Kidney capillary endothelial cell (primary cell): ENCODE measurements at places on chromosomes 6 and 20.

DNA sequence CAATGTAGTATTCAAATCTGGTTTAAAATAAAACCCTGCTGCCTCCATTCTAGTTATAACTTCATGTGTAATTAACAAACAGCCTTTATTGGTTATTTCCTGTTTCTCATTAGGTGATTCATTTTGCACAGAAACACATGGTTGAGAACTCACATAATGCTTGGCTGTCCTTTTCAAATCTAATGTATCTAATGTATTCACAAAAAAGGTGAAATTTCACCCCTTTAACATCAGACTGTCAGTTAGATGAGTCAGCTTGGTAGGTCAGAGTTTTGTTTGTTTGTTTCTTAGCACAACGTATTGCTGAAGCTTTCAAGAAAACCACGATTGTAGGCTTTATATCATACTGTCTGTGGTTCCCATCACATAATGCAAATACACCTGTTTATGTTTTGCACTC, 78.7 kb upstream of the TMEM30A start:
- no peak for DNase-seq

GRCh38 chr20:51484141-51484815, 58.2 kb downstream of the NFATC2 start:
- no peak for DNase-seq

GRCh38 chr6:2862712-2863181, 21.1 kb upstream of the SERPINB1 start:
- DNase-seq, result no peak

GRCh38 chr6:43943099-43943766, 173.2 kb downstream of the VEGFA start:
- DNase-seq, result no peak

- peak; percentile 83 for DNase-seq
These were observed 19.2 kb downstream of the FKBP5 start for GRCh38 chr6:35669451-35670045.

GRCh38 chr20:37526238-37526838, 1.3 kb downstream of the BLCAP start:
- peak; percentile 52 for DNase-seq

DNA sequence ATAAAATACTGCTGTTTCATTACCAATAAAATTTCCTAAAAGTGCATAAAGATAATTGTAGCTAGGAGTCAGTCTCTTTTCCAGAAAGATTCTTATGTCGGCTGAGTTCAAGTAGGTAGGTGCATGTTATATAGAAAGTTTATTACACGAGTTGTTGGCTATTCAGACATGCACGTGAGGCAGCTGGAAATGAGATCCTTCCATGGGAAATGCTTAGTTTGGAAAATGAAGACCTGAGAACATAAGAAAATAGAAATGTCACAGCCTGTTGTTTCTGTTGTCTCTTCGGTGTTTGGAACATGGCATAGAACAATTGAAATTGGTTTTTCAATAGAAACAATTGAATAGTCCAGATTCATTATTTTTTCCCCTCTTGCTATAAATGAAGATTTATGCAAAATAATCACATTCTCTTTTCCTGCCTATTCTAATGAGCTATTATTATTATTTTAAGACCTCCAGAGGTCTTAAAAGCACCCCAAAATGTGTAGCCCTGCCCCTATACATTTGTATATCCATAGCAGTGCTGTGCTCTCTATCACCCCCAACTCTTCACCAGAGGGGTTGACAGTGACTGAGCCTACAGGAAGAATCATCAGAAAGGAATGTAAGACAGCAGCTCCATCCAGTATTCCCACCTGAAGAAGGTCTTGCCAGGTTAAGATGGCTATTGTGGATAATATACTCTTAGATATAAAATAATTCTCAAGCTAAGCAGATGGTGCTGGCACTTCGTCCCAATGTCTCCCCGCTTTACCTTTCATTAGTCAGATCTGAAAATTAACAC, 82.2 kb downstream of the ZDHHC14 start:
- no peak for DNase-seq

DNA sequence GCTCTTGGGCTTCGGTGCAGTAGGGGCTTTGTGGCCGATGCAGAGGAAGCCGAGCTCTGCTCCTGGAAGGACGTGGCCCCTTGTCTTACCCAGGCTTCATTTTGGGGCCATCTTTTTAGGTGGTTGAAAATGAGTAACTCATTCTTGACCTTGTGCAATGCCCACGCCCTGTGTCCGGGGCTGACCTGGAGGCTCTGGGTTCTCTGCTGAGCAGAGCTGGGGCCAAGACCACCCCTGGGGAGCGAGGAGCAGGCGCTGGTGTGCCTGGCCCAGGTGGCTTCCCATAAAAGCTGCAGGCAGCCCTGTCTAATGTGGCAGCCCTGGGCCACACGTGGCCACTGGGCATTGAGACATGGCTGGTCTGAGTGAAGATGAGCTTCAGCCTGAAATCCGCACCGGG, 25.7 kb downstream of the NTSR1 start:
- DNase-seq, result no peak

GRCh38 chr6:40280231-40280630, 306.9 kb downstream of the LRFN2 start:
- DNase-seq, result no peak

- DNase-seq, result no peak
These were observed 27.4 kb downstream of the COL11A2 start for GRCh38 chr6:33164665-33165373.

DNA sequence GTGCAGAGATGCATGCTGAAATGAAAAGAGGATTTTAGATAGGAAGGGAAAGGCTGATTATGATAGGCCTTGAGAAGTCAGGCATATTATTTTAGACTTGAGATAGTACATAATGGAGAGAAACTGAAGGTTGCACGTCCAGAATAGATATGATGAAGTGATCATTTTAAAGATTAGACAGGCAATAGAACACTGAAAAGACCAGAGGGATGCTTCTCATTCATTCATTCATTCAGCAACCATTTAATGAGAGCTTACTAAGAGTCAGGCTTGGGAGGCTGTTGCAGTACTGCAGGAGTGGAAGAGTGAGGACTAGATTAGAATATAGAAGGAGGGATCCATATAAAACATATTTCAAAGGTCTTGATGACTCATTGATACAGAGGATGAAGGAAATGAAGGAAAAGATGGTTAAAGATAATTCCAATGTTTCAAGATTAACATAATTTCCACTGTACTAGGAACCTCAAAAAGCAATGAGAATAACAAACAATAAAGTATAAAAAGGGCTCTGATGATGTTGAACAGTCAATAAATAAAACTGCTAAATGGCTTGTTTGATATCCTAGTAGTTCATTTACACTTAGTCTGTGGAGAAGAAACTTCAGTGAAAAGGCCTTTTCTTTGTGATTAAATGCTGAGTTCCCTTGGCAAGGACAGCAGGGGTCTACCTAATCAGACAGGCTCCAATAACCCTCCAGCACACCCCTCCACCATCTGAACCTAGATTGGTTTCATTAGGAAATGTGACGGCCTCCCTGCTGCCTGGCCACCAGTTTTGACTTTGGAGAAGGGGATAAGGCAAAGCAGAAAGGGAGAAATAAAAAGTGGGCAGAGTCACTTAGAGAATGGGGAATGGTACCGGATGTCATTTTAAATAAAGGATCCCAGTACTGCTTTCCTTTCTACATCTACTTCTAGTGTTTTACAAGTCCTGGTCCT, 5.3 kb upstream of the FBXO9 start:
- DNase-seq, result no peak

DNA sequence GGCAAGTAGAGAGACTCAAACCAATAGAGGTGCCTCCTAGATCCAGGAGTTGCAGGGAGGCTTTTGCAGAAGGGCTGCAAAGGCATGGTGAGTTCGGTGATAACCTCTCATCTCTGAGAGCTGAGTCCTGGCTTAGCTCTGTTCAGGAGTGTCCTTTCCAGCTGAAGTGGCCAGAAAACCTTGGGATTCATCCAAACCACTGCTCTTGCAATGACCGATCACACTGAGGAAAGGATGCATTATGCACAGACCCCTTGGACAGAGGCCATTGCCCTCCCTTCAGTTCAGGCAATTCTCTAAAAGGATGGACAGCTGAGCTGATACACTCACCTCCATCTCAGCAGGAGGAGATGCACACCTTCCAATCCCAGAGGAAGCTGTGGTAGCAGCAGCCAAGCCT, 158.8 kb upstream of the ENPP5 start:
- DNase-seq, result no peak

DNA sequence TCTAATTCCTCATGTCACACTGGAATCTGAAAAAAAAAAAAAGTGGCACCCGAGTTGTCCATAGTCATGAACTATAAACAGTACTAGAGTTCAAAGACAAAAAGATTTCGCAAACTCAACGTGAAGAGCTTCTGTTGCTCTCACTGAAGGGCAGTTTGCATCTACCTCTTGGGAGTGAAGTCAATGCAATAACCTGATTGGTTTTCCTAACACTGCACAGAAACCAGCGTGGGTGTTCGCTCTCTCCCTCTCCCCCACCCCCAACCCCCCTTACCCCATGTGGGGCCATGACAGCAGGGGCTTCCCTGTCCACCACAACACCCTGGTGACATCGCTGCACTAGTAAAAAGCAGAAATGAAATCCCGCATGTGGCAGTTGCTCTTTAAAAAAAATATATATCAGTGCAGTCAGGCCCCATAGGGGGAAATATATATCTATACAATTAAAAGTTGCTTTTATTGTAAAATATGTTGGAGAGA, 66.9 kb downstream of the GMPR start:
- DNase-seq, result no peak

- no peak for DNase-seq
These were observed 337.5 kb upstream of the CITED2 start for GRCh38 chr6:139711804-139712585.

DNA sequence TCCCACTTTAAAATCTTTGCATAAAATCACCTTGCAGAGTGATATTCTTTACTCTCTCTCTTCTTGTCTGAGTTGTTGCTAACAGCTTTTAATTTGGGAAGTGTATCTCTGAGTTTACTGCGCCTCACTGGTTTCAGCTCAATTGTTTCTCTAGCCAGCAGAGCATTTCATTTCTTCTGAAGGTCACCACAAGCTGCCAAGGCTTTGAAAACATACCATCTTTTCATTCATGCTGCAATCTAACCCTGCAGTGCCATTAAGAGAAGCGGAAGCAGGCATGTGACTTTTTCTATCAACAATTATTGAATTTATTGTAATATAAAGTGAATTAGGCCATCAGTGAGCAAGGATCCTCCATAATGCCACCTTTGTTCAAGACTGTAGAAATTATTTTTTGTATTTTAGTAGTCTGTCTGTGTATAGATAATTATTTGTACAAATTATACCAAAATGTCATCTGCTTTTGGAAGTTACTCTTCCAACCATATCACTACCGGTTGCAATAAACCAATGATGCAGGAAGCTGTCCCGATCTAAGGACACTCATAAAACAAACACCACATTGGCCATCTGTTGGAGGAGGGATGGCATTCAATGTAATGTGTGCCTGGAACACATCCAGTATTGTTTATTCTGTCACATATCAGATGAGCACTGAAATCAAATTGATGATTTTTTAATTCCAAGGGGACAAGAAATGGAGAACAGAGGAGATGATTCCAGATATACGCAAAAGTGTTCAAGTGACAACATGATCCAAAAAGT, 26.8 kb downstream of the HS3ST5 start:
- DNase-seq, result no peak

DNA sequence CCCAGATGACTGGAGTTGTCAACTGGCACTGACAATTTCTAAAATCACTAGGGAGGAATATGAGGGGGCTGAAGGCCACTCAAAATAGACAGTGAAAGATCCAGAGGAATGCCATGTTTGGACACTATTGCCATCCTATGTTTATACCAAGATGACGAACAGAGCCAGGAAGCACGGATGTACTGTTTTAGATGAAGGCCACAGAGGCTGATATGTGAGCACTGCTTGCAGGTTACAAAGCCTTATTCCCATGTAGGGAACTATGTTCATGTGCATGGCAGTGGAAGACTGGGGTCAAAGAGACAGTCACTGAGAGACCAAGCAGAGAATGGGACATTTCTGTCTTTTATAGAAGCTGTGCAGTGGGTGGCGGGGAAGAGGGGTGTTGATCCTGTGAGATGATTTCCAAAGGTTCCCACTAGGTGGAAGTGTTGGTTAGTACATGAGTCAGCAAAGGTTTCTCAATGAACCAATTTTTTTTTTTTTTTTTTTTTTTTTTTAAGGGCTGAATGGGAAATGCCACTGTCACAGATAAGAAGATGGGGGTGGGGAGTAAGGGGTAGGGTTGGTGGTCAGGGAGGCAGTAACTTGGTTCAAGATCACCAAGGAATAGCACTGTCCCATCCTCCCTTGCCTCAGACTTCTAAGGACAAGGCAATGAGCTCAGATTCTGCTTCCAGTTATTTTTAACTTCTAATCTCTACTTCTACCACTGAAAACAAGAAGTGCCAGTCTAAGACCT, 46.7 kb upstream of the MOCS1 start:
- DNase-seq, result peak; percentile 26

GRCh38 chr6:14951704-14952103, 294.2 kb upstream of the JARID2 start:
- DNase-seq, result no peak

DNA sequence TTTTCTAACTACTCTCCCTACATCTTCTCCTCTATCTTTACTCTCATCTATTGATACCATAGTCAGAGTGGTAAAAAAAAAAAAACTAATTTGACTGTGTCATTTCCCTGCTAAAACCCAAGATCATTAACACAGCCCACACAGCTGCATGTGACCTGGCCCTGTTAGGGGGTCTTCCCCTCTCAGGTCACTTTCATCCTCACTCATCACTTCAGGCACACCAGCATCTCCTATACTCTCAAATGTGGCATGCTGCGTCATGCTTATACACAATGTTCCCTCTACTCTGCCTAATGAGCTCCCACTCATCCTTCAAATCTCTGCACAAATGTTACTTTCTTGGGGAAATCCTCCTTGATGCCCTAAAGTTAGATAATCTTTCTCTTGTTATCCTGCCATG, 86.8 kb downstream of the CDK19 start:
- DNase-seq, result no peak

GRCh38 chr20:5945963-5946362, 4.4 kb downstream of the TRMT6 start:
- peak; percentile 30 for DNase-seq

DNA sequence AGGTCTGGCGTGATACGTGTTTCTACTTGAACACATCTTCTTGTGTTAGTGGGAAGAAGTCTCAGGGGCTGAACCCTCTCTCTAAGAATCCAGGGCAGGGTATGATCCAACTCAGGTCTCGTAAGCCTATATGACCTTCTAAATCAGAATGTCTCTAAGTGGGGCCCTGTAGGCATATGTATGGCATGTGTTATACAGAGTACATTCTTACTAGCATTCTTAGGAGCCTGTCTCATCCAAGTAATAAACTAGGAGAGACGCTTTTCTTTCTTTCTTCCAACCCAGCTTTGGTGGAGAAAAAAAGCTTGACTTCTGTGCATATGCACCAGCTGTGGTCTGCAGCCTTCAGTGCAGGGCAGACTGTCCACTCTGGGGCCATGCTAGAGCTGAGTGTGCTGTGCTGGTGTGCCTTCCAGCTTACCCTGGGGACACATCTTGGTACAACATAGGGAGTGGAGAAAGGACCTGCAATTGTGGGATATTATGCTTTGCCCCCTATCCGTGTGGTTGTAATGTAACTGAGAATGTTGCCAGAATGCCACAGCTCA, 47.3 kb downstream of the L3MBTL3 start:
- DNase-seq, result no peak

- DNase-seq, result no peak
These were observed 221.9 kb downstream of the TTLL2 start for GRCh38 chr6:167546611-167547327.
